ENCODE measurements at places on chromosomes 16 and 17.
A peak's percentile ranks its signal among the peaks of the same experiment; 100 is the strongest.

GRCh38 chr16:77739559-77739892 is 17.2 kb downstream of the NUDT7 start:
- no peak for DNase-seq

GRCh38 chr16:85363881-85364280 is 249.2 kb upstream of the GSE1 start:
- no peak for DNase-seq

DNA sequence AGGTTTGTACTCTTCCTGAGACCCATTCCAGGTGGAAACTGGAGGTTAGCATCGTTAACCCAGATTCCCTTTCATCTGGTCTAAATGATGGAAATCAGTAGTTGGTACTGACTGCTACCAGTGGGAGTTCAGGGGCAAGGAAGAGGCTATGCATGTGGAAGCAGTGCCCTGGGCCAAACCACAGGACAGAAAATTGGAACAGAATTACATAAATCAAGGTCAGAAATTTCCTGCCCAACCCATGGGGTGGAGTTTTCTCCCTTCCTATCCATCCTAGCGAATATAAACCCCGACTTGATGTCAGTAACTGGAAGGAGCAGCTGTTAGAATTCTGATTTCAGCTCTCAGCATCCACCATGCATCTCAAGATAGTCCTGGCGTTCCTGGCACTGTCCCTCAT is at the start of gene AOC2:
Gene AOC2, plus strand, starts transcription at position 310 of the 400 bp plus-strand sequence. Its CDS starts 47 bp downstream, at position 357.
- no peak for DNase-seq

DNA sequence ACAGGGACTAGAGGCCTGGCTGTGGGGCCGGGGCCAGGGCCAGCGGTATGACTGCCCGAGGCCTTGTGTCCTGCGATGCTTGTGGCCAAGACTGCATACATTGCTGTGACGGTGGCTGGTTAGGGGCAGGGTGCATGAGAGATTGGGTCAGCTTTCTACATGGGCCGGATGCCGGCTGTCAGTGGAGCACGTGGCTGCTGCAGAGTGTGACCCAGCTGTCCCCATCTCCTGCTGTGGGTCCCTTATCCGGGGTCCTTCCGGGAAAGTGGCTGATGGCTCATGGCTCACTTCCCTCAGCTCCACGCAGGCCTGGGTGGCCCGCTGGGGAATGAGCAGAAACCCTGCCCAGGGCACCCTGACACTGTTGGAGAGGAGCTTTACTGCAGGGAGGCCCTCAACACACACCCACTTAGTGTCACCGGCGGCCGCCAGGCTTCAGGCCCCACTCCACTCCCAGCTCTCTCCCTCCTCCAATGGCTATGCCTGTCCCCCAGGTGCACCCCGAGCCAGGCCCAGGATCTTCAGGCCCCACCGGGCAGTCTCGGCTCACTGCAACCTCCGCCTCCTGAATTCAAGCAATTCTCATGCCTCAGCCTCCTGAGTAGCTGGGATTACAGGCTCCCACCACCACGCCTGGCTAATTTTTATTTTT is 808 bp upstream of the RGS11 start:
- DNase-seq = no peak

DNA sequence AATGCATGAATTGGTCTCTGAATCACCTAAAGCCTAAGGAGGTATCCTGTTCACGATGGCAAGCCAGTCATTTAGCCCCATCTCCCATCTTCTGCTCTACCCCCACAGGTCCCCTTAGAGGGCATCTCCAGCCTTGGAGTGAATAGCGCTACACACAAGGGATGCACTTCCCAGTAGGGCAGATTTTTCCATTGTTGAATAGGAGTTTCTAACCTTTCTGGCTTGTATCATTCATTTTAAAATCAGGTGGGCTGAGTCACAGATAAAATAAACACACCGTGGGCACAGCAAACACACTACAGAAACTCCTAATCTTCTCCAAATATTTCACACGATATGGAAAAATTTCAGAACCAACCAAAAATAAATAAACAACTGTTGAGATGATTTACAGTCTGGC is 201.2 kb upstream of the NOG start:
- no peak for DNase-seq

- DNase-seq = no peak
Observed at GRCh38 chr17:44146375-44147346, 4.9 kb downstream of the HROB start.

DNA sequence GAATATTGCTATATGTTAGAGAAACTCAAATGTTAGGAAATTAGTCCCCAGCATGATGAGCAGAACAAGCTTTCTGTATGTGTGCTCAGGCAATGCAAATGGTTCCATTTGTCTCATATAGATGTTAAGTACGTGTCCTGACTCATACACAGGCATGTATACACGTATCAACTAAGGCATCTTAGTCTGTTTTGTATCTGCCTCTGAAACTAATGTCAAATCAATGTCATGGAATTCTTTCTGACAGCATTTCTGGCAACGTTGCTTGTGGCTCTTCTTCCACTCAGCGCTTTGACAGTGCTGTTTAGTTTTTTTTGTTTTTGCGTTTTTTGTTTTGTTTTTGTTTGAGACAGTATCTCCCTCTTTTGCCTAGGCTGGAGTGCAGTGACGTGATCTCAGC is 111.9 kb downstream of the CNTNAP4 start:
- no peak for DNase-seq

DNA sequence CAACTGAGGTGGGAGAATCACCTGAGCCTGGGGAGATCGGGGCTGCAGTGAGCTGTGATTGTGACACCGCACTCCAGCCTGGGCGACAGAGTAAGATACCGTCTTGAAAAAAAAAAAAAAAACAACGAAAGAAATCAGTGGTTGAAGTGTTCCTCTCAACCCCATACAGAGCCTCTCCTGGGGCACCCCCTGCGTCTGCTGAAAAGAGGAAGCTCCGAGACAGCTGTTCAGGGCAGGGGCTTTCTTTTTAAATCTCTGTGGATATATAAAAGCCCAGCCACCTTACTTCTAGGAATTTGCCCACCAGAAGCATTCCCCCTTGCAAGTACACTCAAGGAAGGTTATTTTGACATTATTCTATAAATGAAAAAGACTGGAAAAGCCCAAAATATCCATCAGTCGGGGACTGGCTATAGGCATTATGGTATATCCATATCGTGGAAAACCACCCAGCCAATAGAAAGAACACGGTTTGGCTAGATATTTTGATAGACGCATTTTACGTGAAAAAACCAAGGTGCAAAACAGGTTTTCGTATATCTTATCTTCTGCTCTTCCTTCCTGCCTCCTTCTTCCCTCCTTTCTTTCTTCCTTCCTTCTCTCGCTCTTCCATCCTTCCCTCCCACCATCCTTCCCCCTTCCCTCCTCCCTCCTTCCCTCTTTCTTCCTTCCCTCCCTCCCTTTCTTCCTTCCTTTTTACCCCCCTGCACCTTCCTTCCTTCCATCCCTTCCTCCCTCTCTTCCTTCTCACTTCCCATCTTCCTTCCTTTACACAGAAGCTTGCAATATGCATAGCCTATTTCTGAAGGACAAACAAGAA is 9.2 kb upstream of the CCL22 start:
- DNase-seq = no peak

- DNase-seq = no peak
Observed at GRCh38 chr16:19330841-19331397, 45.4 kb downstream of the CLEC19A start.

- DNase-seq = peak; percentile 7
Observed at GRCh38 chr17:2853283-2854142, 57.3 kb downstream of the RAP1GAP2 start.

DNA sequence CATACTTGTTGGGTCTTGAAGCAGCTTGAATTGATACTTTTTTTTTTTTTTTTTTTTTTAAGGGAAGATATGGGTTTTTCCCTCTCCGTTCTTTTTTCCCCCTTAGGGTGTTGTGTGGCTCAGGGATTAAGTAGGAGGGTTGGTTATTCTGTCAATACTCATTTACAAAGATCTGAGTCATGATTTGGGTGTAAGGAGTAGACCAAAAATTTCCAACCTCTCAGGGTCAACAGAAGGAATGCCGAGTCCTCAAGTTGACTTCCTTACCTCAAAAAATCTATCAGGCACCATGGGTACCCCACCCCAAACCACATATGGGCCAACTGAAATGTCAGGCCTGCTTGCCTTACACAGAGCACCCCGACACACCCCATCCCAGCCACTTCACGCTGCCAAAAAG is 230.5 kb downstream of the CCDC182 start:
- no peak for DNase-seq

GRCh38 chr17:76540381-76541300 is 797 bp downstream of the PRCD start:
- no peak for DNase-seq

GRCh38 chr17:77318491-77319210 is 177.9 kb downstream of the SEC14L1 start:
- DNase-seq = no peak

- DNase-seq = no peak
Observed at GRCh38 chr17:36188891-36189306, 7.7 kb downstream of the CCL3L1 start.

GRCh38 chr16:67470359-67470758 is 10.6 kb downstream of the ATP6V0D1 start:
- DNase-seq = no peak

DNA sequence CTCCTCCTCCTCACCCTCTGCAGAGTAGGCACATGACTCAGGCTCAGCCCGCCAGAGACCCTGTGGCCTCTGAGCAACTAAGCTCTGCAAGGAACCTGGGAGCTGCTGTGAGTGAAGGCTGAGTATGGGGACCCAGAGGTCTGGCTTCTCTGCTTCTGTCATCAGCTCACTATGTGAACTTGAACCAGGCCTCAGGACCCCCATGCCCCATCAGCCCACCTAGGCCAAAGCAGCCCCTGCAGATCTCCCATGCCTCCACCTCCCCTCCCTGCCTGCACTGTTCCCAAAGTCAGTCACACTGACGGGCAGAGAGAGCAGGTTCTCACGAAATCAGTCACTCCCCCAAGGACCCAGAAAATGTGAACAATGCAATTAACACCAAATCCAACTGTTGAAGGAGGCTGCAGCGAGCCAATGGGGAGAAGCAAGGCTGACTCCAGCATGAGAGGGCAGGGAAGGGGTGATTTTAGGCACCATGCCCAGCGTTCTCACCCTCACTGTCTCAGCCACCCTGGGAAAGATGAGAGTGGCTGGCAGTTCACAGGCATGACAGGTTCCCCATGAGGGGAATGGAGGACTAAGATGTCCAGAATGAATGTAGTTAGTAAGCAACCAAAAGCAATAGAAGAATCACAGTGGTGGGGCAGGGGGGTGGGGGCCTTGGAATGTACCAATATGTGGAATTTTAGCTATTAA is 60.6 kb downstream of the BEAN1 start:
- no peak for DNase-seq

DNA sequence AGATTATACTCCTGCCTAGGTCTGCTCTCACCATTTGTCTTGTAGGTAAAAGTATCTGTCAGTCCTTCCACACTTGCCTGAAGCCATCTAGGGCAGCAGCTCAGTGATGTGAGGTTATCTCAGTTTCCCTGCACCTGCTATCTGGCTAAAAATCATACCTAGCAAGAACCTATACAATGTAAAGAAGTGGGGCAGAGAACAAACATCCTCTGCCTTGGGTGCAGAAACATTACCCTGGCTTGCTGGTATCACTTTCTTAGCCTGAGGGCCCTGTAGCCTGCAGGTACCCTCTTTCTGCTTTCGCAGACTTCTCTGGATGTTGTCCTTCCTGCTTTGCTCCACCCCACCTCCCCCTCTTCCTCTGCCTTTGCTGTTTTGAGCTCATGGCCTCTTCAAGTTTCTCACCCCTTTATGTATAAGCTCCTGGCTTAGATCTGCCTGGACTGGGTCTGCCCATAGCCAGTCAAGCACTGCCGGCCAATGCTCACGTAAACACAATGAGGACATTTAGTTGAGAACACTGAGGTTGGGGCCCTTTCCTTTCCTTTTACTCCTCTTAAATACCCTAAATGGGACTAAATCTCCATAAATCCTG is 8.7 kb upstream of the SDK2 start:
- DNase-seq = no peak

DNA sequence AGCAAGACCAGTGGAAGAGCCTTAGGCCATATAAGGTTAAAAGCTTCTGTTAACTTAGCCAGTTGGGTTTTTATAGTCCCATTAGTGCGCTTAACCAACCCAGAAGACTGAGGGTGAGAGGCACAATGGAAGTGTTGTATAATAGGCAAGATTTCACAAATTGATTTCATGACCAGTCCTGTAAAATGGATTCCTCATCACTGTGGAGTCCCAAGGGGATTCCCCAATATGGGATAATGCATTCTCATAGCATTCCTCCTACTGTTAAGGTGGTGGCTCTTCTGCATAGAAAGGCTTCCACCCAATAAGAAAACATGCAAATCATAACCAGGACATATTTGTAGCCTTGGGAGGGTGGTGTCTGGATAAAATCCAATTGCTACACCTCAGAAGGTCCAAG is 22.1 kb upstream of the B4GALNT2 start:
- no peak for DNase-seq

- no peak for DNase-seq
Observed at GRCh38 chr16:21218153-21218552, 6.8 kb upstream of the ZP2 start.

DNA sequence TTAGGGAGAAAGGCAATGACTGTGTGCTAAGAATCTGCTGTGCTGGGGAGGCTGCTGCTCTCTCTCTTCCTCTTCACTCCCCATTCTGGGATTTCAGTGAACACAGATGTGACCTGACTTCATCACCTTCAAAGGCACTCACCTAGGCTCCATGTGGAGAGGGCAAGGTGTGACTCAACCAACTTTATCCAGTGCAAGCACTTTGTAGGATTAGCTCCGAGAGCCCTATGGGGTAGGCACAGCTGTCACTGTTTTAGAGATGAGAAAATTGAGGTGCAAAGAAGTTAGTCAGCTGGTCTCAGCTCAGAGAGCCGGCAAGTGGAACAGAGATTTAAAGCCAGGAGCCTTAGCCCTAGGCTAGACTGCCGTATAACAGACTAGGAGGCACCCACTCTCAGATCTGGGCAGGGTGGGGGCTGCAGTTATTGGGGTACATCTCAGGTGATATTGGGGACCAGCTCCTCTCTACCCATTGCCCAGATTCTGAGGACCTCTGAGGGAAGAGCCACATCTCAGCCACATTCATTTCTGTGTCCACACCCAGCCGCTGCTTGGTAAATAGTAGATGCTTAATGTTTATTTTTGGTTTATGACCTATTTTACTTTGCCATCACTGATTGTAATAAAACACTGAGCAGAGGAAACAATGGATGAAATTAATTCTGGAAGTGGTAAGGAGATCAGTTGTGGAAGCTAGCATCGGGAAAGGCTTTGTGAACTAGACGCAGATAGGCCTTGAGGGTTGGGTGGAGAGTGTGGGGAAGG is 138.8 kb downstream of the CCDC182 start:
- DNase-seq = no peak

DNA sequence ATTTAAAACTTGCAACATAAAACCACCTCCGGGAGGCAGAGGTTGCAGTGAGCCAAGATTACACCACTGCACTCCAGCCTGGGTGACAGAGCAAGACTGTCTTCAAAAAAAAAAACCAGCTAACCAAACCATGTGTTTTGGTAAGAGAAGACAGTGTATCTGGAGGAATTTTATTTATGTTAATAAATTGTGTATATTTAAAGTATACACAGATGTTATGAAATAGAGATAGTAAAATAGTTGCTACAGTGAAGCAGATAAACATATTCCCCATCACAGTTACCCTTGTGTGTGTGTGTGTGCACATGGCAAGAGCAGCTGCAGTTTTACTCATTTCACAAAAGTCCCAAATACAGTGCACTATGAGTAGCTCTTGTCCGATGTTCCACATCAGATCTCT is 54.8 kb upstream of the CRISPLD2 start:
- no peak for DNase-seq
